CD4-positive, alpha-beta T cell treated with Interferon gamma for 1 hour (primary cell): ENCODE measurements at places on chromosomes 1 and 21.

DNA sequence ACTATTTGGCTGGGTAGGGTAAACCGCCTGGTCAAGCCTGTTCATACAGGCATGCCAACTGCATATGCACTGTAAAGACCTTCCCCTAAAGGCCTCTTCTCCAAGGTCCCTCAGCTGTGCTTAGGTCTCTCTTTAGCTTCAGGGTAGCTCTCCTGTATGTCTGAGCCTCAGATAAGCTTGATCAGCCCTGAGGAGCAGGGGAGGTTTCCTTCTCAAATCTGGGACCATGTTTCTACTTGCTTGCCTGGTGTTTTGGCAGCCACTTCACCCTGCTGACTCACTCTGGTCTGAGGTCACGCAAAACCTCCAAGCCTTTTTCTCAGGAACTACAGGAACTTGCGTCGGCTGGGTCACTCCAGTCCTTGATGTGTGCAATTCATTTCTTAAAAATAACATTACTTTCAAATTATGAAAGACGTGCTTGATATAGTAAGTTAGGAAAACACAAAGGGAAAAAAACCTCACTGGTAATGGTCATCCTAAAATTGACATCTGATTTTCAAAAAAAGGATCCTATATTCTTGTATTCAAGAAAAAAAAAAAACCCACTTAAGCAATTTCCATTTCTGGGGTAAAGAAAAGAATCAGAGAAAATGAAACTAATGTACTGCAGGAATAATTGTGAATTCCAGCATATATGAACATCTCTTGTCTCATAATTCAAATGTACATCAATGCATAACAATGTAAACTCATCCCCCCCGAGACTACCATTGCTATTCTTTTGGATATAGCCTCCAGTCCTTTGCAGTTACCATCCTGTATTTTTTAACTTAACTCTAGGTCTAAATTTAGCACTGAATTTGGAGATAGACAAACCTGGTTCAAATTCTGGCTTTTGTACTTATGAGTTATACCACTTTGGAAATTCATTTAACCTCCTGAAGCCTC is 24.8 kb upstream of the RNF19B start:
- DNase-seq: peak; percentile 80

GRCh38 chr1:241156231-241156965 is 200.6 kb downstream of the RGS7 start:
- DNase-seq: no peak

DNA sequence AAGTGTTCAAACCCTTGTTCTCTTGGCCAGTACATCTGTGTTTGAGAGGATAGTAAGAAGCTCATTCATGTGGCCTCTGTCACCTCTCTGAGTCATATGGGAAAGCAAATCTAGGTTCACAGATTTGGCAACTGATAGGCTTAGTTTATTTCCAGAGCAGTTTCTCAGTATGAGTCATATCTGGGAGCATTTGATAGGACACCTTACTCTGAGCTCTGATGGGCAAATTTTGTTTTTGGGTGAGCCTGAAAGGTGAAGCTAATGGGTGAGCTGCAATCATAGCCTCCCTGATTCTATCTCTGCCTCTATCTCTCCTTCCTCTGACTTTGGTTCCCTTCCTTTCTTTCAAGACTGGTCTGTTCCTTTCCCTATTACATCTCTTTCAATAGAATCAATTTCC is 134.4 kb downstream of the S1PR1 start:
- DNase-seq: no peak

DNA sequence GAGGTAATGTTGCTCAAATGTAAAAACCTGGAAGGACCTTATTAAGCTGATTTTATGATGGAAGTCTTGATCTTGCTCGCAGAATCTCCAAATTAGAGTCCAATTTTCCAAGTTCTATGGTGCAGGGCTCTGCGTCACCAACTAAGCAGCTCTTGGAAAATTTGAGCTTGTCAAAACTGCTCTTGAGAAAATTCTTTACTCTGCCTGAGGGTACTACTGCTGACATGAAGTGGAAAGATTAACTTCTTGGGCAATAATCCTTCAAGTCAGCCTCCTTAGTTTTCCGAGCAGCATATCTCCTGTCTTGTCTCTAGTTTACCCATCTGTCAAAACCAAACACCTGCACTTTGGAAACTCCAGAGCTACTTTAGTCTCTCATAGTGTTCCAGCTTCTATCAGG is 293.7 kb downstream of the KCTD3 start:
- DNase-seq: no peak

DNA sequence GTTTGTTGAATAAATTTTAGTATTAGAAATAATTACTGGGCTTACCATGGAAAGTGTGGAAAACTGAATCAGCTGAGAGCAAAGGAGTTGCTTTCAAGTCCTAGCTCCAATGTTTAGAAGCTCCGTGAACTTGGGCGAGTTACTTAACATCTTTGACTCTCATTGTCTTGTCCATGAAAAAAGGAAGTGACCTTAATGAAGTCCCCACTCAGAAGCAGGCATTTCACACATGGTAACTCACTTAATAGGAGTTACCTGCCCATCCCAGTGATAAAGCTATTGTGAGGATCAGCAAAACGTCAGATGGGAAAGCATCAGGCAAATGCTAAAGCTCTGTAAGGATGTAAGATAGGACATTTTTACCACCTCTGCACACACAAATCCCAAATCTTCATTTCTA is 34.0 kb upstream of the GADD45A start:
- DNase-seq: no peak

DNA sequence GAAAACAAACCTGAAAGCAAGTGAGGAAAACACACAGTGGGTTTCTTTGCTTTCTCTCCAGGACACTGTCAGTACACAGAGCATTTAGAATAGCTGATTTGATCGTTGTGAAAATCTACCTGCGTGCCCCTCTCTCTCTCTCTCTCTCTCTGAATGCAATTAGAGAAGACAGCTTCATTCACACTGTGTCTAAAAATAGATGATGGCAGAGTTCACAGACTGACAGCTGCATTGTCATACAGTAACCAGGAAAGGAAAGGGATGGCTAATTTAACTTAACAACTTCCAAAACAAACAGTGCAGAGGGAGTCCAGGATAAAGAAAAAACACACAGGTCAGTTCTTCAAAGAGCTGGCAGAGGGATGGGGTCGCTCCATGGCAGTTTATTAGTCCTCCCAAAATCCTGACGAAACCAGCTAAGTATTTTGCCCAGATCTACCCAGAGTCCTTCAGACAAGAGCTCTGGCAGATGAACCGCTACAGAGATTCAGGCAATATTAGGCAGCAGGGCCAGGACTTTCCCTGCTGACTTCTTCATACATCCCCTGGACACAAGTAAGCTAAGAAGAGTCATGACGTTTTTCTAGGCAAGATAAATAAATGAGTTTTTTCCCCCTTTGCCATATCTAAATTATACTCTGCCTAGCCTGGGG is 58.9 kb downstream of the WLS start:
- DNase-seq: no peak

DNA sequence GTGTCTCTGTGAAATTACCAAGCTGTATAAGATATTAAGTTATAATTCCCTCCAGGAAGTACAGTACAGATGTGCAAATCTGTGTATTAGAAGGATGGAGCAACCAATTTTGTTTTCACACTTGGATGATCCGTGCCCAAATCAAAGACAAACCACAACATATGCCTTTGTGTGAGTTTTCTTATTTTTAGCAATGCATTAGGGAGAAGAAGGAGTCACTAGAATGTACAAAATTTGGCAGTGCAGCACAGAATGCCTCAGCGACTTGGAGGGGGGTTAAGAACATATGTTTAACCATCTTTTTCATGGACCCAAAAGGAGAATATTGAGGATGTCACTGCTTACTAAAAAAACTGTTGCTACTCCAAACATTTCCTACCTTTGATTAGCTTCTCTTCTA is 45.3 kb downstream of the DAB1 start:
- no peak for DNase-seq

GRCh38 chr1:42735477-42736105 is 4.4 kb downstream of the CLDN19 start:
- DNase-seq: no peak

DNA sequence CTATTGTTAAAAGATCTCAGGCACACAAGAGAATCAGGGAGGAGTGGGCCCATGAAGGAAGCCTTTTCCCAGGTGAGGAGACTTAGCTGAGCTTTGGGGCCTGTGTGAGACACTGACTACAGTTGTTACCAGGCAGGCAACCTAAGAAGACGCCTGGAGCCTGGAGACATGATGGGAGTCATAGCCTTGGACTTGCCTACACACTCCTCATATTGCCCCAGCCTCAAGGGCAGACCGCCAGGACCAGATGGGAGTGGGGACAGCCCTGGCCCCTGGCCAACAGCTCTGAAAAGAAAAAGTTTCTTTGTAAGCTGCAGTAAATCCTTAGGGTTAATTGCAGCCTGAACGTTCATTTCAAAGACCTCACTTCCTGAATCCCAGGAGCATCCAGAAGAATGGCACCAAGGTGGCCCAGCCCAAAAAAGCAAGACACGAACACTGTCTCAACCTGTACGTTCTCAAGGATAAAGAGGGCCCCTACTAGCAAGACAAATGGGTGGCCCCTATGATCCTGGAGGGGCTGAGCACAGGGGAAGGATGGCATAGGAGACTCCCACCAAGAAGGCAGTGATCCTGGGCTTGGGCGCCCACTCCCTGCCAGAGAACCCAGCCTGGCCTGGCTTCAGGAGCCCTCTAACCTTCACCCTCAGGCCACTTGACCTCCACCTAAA is 33.2 kb upstream of the BTG2 start:
- no peak for DNase-seq

- no peak for DNase-seq
These were observed 835 bp downstream of the C1orf52 start for GRCh38 chr1:85258536-85259117.
